ENCODE measurements at places on chromosomes 1 and 21.

GRCh38 chr1:197675583-197676208 lies 99.6 kb downstream of the DENND1B start:
- no peaks in the 10 kb centered on the region for H3K4me1 ChIP-seq
- DNase-seq, result peak; percentile 34
- no peaks in the 10 kb centered on the region for H3K36me3 ChIP-seq
- no peaks in the 10 kb centered on the region for H3K27me3 ChIP-seq
- no peak overlapping the region for H3K4me3 ChIP-seq

GRCh38 chr1:157932069-157932468 lies 61.4 kb upstream of the KIRREL1 start:
- no peak for DNase-seq
- H3K4me3 ChIP-seq, result no peak overlapping the region
- H3K4me1 ChIP-seq, result no peaks in the 10 kb centered on the region

DNA sequence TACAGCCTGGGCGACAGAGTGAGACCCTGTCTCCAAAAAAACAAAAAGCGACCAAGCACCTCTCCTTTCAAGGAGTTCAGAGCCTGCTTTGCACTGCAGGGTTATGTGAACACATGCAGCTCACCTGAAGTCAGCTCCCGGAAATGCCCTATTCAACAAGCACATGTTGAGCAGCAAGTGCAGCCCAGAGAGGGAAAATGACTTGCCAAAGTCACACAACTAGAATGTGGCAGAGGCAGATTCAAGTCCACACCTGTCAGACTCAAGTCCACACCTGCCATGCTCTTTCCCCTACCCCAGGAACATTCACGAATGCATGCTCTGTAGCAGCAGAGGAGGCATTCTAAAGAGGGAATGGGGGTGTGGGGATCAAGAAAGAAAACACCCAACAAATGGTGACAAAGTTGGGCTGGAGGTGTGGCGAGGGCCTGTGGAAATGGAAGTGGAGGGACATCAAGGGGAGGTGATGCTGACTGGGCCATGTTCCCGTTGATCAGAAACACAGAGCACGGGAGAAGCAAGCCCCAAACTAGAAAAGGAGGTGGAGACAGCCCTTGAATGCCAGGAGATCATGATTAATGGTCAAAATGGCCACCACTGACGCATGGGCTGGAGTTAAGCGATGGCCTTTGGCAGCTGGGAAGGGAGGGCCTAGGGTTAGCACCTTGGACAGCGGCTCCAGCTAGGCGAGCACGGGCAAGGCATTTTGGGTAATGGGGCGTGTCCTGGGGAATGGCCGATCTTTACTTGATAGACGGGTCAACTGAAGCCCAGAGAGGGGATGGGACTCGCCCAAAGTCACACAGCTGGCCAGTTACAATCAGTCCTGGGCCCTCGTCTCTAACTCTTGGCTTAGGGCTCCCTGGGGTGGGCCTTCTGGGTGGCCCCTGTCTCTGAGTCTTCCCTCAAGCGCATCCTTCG lies 21.5 kb downstream of the RAP1GAP start:
- DNase-seq, result peak; percentile 81
- peaks cover 6% of the 10 kb centered on the region for H3K4me1 ChIP-seq

GRCh38 chr1:159443066-159443750 lies 3.7 kb downstream of the OR10J1 start:
- H3K4me1 ChIP-seq, result no peaks in the 10 kb centered on the region
- no peak overlapping the region for H3K4me3 ChIP-seq
- H3K27me3 ChIP-seq, result no peaks in the 10 kb centered on the region
- no peak for DNase-seq
- no peak overlapping the region for H3K27ac ChIP-seq
- no peaks in the 10 kb centered on the region for H3K36me3 ChIP-seq

DNA sequence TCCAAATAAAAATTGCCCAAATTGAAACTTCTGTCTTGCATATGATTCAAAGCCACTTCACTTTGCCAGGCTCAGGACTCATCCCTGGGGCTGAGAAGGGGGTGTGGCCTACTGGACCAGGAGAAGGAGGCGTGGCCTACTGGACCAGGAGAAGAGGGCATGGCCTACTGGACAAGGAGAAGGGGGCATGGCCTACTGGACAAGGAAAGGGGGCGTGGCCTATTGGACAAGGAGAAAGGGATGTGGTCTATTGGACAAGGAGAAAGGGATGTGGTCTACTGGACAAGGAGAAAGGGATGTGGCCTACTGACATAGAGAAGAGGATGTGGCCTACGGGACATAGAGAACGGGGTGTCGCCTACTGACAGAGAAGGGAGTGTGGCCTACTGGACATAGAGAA lies 405.3 kb downstream of the RRAGC start:
- no peaks in the 10 kb centered on the region for H3K27me3 ChIP-seq
- DNase-seq, result no peak
- H3K27ac ChIP-seq, result no peak overlapping the region
- H3K36me3 ChIP-seq, result no peaks in the 10 kb centered on the region
- H3K4me1 ChIP-seq, result no peaks in the 10 kb centered on the region

- H3K36me3 ChIP-seq, result no peaks in the 10 kb centered on the region
- no peaks in the 10 kb centered on the region for H3K4me1 ChIP-seq
Observed at GRCh38 chr1:177305040-177306018, 134.6 kb downstream of the BRINP2 start.

DNA sequence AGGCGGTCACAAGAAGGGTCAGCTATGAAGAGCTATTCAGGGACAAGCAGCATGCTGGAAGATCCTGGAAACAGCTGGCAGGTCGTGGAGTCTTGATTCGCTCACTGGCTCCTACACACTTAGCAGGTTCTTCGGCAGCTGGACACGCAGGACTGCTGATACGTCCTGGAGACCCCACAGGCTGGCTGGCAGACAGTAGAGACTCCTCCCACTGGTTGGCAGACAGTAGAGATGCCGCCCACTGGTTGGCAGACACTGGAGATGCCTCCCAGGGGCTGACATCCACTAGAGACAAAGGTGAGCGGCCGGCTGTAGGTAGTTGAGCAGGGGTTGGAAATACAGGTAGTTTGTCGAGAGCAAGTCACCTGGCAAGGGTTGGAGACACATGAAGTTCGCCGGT lies 466 bp downstream of the KRTAP11-1 start:
- peak; percentile 68 for DNase-seq
- H3K27ac ChIP-seq, result no peak overlapping the region
- no peak overlapping the region for H3K4me3 ChIP-seq
- H3K4me1 ChIP-seq, result no peaks in the 10 kb centered on the region

Data from testis (tissue), 5 donors.